ENCODE measurements at places on chromosomes 7 and 10.

GRCh38 chr7:132575982-132576720, at the start of gene PLXNA4:
Gene PLXNA4 (minus strand): TSS chr7:132576470. CDS start chr7:132508693, 67,777 bp downstream.
- no peak for DNase-seq

- DNase-seq = no peak
Observed at GRCh38 chr10:34088208-34088794, 726.8 kb downstream of the PARD3 start.

- DNase-seq = peak; percentile 34
Observed at GRCh38 chr7:47225387-47226131, 356.4 kb downstream of the TNS3 start.

- DNase-seq = no peak
Observed at GRCh38 chr7:2483494-2483893, 7.3 kb upstream of the GRIFIN start.

GRCh38 chr10:31051703-31052102, 20.0 kb upstream of the ZNF438 start:
- DNase-seq = no peak

DNA sequence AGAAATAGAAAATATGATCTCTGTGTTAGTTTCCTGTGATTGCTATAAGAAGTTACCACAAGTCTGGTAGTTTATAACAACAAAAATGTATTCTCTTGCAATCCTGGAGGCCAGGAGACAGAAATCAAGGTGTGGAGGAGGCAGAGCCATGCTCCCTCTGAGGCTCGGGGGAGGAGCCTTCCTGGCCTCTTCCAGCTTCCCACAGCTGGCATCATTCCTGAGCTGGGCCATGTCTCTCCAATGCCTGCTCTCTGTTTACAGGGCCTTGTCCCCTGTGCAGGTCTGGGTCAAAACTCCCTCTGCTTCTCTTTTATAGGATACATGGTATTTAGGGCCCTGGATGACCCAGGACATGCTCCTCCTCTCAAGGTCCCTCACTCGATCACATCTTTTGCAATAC, 81.3 kb upstream of the RET start:
- no peak for DNase-seq
